ENCODE measurements at places on chromosomes 2 and 18. TPM values are rescaled to one million over a fixed set of nuclear protein-coding genes. Genes with fewer than 3 reads are reported as not detected.

- no peak for DNase-seq
Measured at GRCh38 chr2:240624950-240625621, at the start of gene GPR35. TSS of gene GPR35 (plus strand) at chr2:240625480. CDS start at chr2:240629953, 4,473 bp downstream.

DNA sequence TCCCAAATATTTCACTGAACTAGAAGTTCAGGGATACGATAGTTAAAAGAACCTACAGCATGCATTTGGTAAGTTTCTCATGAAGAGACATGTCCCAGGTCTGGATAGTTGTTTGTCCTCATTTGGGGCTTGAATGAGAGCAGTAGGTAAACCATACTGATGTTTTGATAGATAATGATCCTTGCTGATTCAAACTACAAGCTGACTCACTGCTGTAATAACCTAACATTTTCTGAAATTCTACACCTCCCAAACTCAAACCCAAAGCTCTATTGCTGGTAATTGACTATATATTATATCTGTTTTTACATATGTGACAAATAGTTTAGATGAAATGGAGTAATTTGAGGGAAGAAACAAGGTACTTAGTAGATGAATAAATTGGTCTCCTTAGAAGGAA, 154.1 kb upstream of the BOD1L2 start:
- DNase-seq, result no peak

GRCh38 chr2:191302459-191303139, 57.4 kb downstream of the MYO1B start:
- no peak for DNase-seq

GRCh38 chr2:109446278-109447131, 167.3 kb downstream of the SEPTIN10 start:
- DNase-seq, result no peak

DNA sequence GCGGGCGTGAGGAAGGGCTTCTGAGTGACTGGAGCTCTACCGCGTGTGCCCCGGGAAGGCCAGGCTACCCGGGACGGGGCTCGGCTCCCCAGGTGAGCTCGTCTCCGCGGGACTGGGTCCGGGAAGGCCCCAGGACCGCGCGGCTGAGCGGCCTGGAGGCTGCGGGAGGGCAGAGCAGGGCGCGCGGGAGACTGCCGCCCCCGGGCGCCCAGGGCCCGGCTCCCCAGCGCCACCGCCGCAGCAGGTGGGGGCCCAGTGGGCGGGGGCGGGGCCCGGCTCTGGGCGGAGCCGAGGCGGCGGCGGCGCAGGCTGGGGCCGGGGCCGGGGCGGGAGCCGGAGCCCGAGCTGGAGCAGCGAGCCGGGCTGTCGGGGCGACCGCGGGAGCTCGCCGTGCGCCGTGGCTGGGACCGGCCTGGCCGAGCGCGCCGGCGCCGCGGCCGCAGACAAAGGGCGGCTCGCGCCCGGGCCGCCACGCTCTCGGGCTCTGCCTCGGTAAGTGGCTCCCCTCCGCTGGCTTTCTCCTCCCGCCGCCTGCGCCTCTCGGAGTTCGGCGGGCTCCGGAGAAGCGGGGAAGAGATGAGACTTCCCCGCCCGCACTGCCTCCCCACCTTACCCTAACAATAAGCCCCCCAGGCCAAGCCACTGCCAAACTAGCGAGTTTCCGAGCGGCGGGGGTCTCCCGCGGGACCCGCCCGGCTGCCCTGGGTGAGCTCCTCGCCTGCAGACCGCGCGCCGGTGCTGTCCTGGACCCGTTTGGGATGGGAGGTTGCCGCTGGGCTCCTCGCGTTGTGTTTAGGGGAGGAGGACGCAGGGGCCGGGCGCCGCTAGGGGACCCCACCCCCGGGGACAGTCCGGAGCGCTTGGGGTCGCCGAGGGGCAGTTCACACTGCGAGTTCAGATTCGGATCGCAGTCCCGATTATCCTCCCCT, at the start of gene MAPK4:
MAPK4 (plus strand) TSS at position 336 of the 929 bp plus-strand sequence. CDS start 103,872 bp downstream, outside the sequence.
- DNase-seq, result peak; percentile 86

DNA sequence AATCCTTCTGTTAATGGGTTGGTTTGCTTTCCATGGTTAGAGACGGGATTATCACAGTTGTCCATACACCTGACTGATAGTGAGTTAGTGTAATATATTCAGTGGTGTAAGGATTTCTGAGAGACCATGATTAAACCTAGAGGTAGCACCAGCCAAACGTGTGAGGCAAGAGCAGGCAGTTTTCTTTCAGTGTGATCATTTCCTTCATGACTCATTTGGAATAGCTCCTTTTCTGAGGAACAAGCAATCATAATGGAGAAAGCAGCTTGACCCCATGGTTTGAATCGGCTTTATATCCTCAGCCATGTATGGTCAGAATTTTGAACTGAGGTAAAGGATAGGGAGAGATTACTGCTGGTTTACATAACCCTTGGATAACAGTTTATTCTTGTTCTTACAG, 2.9 kb downstream of the MXD1 start:
- DNase-seq, result no peak

- DNase-seq, result no peak
Measured at GRCh38 chr18:6624271-6624660, 105.2 kb upstream of the ARHGAP28 start.

- DNase-seq, result no peak
Measured at GRCh38 chr18:50473881-50474280, 86.0 kb upstream of the MAPK4 start.

- no peak for DNase-seq
Measured at GRCh38 chr2:105643405-105644173, 101.1 kb upstream of the NCK2 start.

- DNase-seq, result no peak
Measured at GRCh38 chr18:24656551-24657443, 196.4 kb downstream of the HRH4 start.

- DNase-seq, result peak; percentile 96
Measured at GRCh38 chr2:136117909-136118818, at the start of gene CXCR4. TSS of gene CXCR4 (minus strand) at chr2:136118149. CDS start at chr2:136118060, 89 bp downstream.

- no peak for DNase-seq
Measured at GRCh38 chr2:234241656-234242458, 191.4 kb downstream of the SPP2 start.

ANO7 gene
- 2.0 TPM for polyA plus RNA-seq

OSR1 gene
- polyA plus RNA-seq, result 33.8 TPM

SIGLEC15 gene
- 0.37 TPM for polyA plus RNA-seq

FAM136A gene
- 49.6 TPM for polyA plus RNA-seq

ANKRD29 gene
- 39.9 TPM for polyA plus RNA-seq

SP5 gene
- 8.3 TPM for polyA plus RNA-seq

Measured in left lung (tissue), 14 donors.